ENCODE measurements at places on chromosomes 12 and 14. TPM values are rescaled to one million over a fixed set of nuclear protein-coding genes. Genes with fewer than 3 reads are reported as not detected.

DNA sequence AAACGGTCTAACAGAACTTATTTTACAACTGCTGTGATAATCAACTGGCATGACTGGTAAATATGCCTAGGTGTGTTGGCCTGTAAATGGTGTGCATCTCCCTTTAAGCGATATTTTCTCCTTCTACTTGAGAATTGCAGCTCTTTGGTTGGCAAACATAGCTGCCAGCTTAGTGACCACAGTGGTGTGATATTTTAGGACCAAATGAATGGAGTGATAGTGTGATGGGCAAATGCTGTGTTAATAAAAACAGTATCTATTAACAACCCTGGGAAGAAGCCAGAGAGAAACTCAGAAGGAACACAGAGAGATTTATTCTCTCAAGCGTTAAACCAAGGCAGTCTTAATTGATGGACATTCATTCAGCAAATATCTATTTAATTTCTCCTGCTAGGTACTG is 278.4 kb downstream of the AACS start:
- H3K4me3 ChIP-seq = no peak overlapping the region
- DNase-seq = no peak
- H3K36me3 ChIP-seq = no peaks in the 10 kb centered on the region
- no peaks in the 10 kb centered on the region for H3K4me1 ChIP-seq

The PELI2 gene
- total RNA-seq = 0.91 TPM

The ANKS1B gene
- 1.6 TPM for total RNA-seq

DNA sequence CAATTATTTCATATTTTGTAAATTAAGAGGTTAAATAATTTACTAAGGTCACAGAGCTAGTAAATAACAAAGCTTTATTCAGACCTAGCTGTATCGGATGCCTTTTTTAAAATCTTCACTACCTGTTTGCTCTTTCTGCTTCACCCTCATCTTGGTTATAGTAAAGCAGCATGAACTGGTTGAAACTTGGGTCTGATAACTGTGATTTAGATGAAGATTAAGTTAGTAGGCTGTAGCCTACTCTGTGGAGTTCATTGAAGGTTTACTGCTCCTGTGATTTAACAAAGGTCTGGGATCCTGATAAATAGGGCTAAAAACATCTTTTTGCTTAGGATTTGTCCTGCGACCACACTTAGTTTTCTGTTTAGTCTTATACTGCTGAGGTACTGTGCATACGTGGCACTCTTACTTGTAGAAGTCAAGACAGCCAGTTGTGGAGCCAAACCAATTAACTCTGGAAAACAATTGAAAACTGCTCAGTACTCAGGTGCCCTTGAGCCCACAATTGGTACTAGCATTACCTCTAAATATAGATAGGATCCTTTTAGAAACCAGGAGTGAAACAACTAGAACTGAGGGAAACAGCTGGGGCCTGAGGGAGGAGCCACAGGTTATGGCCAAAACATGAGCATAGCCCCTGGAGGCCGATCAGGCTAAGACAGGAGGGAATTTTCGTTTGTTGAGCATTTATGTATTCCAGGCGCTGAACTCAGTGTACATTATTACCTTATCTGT is 2.3 kb downstream of the SPATS2 start:
- H3K4me3 ChIP-seq = no peak overlapping the region
- peaks cover 10% of the 10 kb centered on the region for H3K36me3 ChIP-seq
- H3K4me1 ChIP-seq = peaks cover 18% of the 10 kb centered on the region
